ENCODE measurements at places on chromosomes 12 and 14.

DNA sequence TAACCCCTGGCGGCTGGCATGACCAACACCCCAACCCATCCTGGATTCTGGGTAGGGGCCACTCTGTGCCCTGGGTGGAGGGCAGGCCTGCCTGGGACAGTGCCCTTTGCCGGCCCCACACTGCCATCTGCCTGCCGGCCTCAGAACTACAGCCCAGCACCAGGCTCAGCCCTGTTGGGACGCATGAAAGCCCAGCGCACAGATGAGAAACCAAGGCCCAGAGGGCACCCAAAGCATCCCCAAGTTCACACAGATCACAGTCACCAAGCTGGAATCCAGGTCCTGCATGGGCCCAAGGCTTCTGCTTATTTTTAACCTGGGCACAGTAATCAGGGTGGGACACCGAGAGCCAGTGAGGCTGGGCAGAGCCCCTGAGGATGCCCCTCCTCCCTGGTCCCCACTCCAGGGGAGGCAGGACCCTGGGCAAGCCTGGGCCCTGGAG is 26.2 kb downstream of the RFLNA start:
- DNase-seq: peak; percentile 64

- DNase-seq: no peak
Observed at GRCh38 chr14:61188196-61188595, 92.9 kb downstream of the TMEM30B start.

- DNase-seq: no peak
Observed at GRCh38 chr12:111428728-111429175, 23.0 kb downstream of the SH2B3 start.

GRCh38 chr12:13586361-13586760 is 389.8 kb downstream of the EMP1 start:
- DNase-seq: no peak

- no peak for DNase-seq
Observed at GRCh38 chr12:44099486-44099885, 263.6 kb downstream of the TMEM117 start.

DNA sequence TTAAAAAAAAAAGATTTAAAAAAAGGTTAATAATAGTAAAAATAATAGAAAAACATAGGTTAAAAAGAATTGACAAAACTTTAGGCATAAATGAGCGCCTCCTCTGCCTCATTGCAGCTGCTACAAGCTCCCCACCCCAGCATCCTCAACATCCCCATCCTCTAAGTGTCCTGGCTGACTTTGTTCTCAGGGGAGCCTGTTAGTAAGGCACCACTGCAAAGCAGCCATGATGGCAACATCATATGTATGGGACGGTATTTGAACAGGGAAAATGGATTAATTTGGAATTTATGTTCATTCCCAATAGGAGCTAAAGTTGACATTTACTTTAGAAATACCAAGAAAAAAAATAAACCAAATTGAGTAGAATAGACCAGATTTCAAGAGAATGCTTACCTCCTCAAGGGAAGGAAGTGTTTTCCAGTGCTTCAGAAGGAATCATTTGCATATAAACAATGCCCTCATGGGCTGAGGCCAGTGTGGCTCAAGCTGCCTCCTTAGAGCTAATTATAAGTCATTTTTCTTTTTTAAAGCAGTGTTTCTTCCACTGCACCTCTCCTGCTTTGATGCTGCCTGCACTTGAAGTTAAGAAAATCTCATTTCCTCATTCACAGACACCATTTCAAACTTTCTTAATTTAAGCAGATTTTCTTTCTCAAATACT is 59.6 kb downstream of the DACT1 start:
- DNase-seq: no peak

GRCh38 chr14:56026506-56026905 is 91.7 kb upstream of the PELI2 start:
- no peak for DNase-seq

DNA sequence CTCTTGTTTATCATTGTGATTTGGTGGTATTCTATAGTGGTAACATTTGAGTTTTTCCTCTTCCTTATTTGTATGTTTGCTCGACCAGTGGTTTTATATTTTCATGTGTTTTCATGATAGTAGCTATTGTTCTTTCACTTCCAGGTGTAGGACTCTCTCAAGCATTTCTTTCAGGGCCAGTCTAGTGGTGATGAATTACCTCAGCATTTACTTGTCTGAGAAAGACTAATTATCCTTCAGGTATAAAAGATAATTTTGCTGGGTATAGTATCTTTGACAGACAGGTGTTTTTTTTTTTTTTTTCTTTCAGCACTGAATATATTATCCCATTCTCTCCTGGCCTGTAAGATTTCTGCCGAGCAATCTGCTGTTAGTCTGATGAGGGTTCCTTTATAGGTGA is 35.0 kb upstream of the CCND2 start:
- DNase-seq: no peak

DNA sequence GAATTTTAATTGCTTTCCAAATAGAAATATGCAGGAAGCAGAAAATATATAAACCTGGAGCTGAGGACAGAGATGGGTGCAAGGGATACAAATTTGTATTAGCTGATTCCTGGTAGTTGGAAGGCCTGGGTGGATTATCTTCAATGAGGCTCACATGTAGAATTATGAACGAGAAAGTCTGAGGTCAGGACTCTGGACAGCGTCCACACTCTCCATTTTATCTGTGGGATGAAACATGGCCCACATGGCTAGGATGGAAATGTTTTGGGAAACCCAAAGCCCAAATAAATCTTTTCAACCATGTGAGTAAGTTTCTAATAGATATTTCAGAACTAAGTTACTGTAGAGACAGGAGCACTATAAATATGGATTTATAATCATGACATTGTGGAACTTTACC is 256.1 kb downstream of the APAF1 start:
- no peak for DNase-seq

DNA sequence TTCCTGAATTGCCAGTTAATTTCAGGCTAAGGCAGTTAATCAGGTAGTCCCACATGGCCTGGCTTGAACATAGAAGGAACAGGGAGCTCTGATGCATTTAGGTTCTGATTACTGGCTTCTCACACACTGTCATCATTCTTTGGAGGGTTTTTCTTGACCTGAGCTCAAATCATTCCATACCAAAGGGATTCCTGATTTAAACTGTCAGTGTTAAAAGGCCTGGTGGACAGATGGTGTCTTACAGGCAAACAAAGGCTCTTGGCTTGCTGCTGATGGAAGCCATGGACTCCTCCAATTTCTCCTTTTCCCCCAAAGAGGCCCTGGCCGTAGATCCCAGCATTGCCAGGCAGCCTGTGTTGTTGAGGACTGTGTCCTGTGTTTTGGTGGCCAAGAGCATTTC is 30.2 kb downstream of the CACNA1C start:
- DNase-seq: no peak

- DNase-seq: no peak
Observed at GRCh38 chr12:104121001-104121400, 17.0 kb downstream of the NFYB start.

DNA sequence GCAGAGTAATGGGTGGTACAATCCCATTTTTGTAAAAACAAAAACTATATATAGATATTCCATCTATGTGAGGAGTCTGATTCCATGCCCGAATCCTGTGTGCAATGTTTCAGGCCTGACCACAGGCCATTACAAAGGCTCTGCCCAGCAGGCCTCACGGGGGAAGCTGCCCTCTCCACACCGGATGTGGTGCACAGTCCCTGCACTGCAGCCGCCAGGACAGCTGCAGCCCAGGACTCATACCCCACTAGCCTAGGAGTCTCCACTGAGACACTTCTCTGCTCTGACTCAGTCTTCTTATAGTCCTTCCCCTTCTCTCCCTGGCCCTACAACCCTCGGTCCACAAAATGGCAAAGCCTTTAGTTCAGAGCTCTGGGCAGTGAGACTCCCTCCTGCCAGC is 190.4 kb downstream of the PPM1H start:
- no peak for DNase-seq

- DNase-seq: no peak
Observed at GRCh38 chr12:66836623-66837310, 157.9 kb upstream of the GRIP1 start.

DNA sequence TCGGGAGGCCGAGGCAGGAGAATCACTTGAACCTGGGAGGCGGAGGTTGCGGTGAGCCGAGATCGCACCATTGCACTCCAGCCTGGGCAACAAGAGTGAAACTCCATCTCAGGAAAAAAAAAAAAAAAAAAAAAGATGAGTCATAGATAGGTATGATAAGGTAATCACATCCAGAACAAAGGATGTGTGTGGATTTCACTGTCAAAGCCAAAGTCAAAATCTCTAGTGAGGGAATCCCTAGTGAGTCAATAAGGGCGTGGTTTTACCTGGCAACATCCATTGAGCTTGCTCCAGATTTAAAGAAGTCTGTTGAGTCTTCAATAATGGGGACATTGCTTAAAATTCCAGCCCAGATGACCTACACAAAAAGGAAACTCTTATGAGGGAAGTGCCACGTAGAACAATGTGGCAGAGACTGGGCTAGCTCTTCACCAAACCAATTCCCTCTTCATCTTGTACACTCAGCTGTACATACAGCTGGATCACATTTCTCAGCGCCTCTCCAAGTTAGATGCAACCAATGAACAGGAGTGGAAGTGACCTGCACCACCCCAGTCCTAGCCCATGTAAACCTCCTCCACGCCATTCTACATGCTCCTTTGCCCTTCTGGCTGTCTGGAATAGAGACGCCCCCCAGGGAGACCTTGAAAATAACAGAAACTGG is 23.4 kb downstream of the ALDH1L2 start:
- DNase-seq: no peak

GRCh38 chr14:38762426-38762825 is 340.6 kb downstream of the SEC23A start:
- DNase-seq: no peak

DNA sequence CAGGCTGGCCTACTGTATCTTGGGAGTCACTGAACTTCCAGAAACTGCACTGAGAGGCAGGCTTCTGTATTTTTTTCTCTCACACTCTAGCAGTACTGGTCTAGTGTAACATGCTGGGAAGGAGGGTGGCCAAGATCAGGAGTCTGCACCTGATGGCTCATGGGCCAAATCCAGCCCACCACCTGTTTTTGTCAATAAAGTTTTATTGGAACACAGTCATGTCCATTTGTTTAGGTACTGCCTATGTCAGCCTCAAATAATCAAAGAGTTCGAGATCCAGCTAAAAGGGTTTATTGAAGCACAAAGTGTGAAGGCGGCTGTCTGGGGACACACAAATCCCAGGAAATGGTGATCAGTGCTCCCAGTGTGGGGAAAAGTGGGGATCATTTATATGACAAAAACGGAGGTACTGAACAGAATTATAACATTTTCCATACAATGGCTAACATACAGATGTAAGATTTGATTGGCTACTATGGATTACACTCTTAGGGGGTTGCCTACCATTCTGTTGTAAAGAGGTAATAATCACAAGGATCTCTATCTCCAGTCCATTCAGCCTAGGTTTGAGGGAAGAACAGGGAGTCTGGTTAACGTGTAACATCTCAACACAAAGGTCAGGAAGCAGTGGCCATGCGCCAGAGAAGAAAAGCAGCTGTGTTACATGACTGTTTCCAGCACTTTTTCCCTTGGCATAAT is 12.9 kb downstream of the USP30 start:
- no peak for DNase-seq

DNA sequence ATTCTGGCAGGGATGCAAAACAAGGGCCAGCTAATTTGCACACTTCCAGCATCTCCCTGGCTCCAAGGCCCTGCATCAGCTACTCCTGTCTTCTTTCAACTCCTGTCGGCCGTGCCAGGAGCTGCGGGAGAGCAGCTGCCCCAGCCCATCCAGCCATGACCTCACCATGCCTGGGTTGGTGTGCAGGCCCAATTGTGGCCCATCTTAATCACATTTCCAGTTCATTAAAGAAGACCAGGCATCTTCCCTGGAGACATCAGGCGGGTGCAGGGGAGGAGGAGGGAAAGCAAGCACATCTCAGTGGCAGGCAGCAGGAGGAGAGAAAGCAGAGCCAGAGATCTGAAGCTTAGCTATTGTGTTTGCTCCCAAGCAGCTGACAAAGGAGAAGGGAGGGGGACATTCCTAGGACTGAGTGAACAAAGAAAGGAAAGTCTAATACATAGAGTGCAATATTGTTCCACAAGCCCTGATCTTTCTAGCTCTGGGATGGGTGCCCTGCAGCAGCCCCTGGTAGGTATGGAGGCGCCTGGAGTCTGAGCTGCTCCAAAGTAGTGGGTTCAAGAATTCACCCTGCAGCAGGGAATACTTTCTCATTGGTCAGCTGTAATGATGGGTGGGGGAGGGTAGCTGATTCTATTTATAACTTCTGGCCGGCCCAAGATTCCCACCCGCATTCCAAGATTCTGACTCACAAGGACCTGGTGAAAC is 40.1 kb downstream of the VWF start:
- no peak for DNase-seq

GRCh38 chr12:14238221-14238792 is 127.2 kb upstream of the ATF7IP start:
- DNase-seq: no peak

DNA sequence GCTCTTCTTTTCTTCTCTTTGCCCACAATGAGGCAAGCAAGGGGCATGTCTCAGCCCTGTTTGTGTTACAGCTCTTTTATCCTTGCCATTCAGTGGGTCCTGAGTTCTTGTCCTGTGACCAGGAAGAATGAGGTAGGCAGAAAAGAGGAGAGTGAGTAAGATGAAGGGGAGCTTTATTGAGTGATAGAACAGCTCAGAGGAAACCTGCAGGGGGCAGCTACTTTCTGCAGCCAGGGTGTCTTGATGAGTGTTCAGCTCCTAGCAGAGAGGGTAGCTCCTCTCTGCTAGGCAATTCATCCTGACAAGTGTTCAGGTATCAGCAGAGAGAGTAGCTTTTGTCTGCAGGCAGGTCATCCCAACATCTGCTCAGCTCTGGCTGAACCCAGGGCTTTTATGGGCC is 41.0 kb downstream of the HSD17B6 start:
- no peak for DNase-seq

GRCh38 chr14:60509438-60510253 is 700 bp downstream of the SIX6 start:
- DNase-seq: no peak

DNA sequence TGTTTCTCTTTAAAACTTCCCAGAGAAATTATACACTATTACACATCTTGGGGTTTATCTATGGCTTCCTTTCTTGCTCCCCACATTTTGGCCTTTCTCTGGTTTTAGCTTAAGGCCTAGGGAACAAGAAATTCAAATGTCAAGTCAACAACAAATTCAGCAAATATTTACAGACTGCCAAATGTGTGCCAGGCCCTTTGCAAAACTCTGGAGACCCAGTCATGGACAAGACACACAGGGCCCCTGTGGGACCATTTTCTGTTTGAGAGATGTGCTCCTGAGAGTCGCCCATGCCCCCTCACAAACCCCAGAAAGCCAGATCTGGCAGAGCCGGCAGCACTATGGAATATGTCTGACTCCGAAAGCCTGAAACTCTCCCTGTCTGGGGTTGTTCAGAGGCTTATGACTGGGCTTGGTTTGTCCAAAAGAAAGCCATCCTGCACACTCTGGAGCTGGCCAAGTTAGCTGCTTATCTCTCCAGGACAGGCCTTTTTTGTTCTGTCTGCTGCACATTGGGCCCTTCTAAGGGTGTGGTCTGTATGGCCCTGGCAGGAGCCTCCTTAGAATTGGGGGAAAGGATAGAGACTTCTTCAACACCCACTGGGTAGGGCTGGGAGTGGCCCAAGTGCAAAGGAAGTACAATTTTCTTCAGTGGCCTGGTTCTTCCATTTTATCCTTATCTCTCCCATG is 1.1 kb upstream of the KRT3 start:
- DNase-seq: no peak

All from stimulated activated CD4-positive, alpha-beta T cell treated with anti-CD3 and anti-CD28 coated beads, Interleukin-4, amount 100 ng/mL, for 24 hours (primary cell).